Spinal cord (tissue), 10 donors: ENCODE measurements at places on chromosomes 2 and 18. TPM values are rescaled to one million over a fixed set of nuclear protein-coding genes. Genes with fewer than 3 reads are reported as not detected.

L3MBTL4 gene
- 3.9 TPM for polyA plus RNA-seq

- DNase-seq: no peak
Measured at GRCh38 chr18:5036523-5036922, 160.5 kb downstream of the AKAIN1 start.

GRCh38 chr18:48837676-48838075 is 113.1 kb downstream of the SMAD7 start:
- DNase-seq: no peak

GRCh38 chr2:1567556-1568344 is 154.5 kb downstream of the TPO start:
- DNase-seq: no peak

GRCh38 chr2:39419282-39420223 is 17.5 kb downstream of the MAP4K3 start:
- no peak for DNase-seq

GRCh38 chr18:10057894-10058791 is 144.3 kb downstream of the VAPA start:
- no peak for DNase-seq

DNA sequence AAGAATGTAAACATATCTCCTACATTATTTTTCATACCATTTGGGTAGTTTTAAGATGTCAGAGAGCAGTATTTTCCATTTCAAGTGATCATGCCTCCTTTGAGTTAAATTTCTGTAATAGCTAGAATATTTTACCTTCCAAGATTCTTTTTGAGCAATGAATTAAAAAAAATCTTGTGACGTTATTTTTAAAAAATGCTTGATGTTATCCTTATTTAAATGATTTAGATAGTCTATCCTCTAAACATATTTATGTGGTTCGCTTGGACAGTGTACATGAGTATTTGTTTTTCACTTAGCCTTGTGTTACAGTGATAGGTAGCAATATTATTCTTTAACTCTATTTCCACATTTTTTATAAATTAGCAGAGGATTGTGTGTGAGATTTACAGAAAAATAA is 639.2 kb upstream of the CDH2 start:
- DNase-seq: no peak

GRCh38 chr18:13577781-13578180 is 148.6 kb downstream of the FAM210A start:
- no peak for DNase-seq

- DNase-seq: no peak
Measured at GRCh38 chr18:13287372-13287771, 68.8 kb downstream of the LDLRAD4 start.

- no peak for DNase-seq
Measured at GRCh38 chr2:41937921-41938708, 109.7 kb upstream of the PKDCC start.
